ENCODE measurements at places on chromosomes 12 and 14.

DNA sequence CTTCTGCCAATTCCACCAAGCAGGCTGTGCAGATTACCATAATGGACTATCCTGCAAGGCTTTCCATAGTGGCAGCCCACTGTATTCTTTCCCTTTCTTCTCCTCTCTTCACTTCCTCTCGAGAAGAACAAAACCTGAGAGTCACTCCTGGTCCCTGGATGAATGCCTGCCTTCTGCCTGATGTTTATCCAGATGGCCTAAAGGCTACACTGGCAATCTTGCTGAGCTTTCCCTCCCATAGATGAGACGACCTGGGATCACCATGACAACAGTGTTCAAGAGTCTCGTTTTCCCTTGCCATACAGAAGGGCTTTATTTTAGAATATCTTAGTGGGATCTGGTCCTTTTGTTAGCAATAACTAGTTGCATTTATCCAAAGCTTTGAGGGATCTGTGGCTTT is 142.3 kb downstream of the RTN1 start:
- DNase-seq: no peak

GRCh38 chr12:109871668-109872314 is 8.6 kb downstream of the GLTP start:
- no peak for DNase-seq

- no peak for DNase-seq
These were observed 278.5 kb upstream of the PLEKHG7 start for GRCh38 chr12:92424338-92424737.

GRCh38 chr12:121717041-121717699 is 4.6 kb downstream of the TMEM120B start:
- DNase-seq: no peak

DNA sequence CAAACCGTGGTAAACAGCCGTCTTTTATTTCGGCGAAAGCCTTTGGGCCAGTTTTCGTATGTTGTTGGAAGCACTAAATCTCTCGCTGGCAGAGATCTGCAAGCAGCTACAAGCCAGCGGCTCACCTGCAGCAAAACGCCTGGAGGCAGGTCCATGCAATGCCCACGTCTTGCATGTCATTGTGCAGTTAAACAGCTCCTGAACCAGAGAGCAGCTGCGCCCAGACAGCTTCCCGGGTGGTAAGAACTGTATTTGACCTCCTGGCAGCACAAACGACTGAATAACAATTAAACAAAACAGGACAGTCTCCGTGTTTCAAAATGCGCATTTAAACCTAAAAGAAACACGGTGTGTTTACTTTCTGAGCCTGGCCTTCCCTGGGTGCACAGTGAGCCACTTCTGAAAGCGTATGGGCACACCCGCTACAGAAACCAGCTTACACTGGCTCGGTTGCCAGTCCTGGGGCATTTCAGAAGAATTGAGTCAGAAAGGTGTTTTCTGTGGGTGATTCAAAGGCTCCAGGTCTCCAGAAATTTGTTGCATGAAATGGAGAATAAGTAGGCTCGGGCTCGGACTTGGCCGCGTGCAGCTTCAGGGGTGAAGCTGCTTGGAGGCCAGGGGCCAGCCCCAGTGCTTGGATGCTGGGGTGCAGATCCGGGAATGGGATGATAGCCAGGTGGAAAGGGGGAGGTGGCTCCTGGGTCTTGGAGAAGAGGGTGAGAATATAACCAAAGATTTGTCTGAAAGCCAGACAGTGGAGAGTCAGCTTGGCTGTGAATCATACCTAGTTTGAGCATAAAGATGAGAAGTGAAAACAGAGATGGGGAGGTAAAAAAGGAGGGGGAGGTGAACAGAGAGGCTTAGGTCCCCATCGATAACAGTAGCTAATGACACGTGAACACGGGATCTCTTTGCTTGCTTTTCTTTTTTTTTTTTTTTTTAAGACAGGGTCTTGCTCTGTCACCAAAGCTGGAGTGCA is 24.9 kb upstream of the FZD10 start:
- DNase-seq: peak; percentile 10

GRCh38 chr12:69837657-69838415 is 12.8 kb downstream of the MYRFL start:
- no peak for DNase-seq

- no peak for DNase-seq
These were observed 224.3 kb downstream of the PELI2 start for GRCh38 chr14:56342494-56342942.

DNA sequence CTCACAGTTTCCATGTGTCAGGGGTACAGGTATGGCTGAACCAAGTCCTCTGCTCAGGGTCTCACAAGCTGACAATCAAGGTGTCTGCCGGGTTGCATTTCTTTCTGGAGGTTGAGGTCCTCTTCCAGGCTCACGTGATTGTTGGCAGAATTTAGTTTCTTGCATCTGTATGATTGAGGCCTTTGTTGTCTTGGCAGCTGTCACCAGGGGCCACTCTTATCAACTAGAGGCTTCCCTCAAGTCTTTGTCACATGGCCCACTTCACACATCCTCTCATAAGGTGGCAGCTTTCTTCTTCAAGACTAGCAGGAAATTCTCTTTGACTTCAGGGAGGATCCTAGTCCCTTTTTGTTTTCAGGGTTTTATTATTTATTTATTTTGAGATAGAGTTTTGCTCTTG is 46.0 kb upstream of the FOS start:
- DNase-seq: no peak

- DNase-seq: no peak
These were observed 141.9 kb upstream of the PRKD1 start for GRCh38 chr14:30069536-30069935.

- DNase-seq: no peak
These were observed 17.3 kb downstream of the GPRC5A start for GRCh38 chr12:12908711-12909110.

- DNase-seq: no peak
These were observed 635.4 kb downstream of the VRK1 start for GRCh38 chr14:97432586-97432985.
